Ureter (tissue), 1 donor: ENCODE measurements at places on chromosomes 6 and 20.
A peak's percentile ranks its signal among the peaks of the same experiment; 100 is the strongest.

DNA sequence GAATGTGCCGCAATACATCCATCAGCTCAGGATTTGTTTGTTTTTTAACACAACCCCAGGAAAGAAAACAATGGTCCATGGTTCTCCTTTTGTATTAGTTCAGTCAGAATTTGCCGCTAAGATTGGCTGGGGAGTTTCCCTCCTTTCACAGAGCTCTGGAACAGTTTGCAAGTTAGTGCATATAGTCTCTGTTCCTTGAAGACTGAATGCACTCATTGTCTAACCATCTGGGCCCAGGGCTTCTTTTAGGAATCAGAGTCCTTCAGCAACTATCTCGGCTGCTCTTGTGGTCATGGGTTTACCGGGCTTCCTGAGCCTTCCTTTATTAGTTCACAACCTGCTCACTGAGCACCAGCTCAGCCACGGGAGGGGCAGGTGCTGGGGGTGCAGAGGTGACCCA is 121.3 kb downstream of the SLC23A2 start:
- no peak for DNase-seq

DNA sequence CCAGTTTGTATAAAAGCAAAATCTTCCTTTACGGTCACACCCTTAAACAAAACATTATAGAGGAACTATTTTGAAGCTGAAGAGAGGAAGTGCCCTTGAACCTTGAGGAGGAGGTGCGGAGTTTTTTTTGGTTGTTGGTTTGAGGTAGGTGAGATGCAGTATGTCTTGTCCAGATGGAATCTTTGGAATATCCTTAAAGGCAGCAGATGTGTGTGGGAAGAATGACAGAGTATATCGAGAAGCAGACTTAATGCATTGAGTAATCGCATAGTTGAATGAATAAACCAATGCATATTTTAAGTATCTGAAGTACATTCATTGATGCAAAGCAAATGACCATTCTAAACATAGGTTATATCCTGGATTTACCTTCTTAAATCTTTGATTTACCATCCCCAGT is 49.9 kb downstream of the AIG1 start:
- DNase-seq, result no peak

- DNase-seq, result peak; percentile 26
These were observed 124.0 kb downstream of the TOX2 start for GRCh38 chr20:44038681-44039123.

DNA sequence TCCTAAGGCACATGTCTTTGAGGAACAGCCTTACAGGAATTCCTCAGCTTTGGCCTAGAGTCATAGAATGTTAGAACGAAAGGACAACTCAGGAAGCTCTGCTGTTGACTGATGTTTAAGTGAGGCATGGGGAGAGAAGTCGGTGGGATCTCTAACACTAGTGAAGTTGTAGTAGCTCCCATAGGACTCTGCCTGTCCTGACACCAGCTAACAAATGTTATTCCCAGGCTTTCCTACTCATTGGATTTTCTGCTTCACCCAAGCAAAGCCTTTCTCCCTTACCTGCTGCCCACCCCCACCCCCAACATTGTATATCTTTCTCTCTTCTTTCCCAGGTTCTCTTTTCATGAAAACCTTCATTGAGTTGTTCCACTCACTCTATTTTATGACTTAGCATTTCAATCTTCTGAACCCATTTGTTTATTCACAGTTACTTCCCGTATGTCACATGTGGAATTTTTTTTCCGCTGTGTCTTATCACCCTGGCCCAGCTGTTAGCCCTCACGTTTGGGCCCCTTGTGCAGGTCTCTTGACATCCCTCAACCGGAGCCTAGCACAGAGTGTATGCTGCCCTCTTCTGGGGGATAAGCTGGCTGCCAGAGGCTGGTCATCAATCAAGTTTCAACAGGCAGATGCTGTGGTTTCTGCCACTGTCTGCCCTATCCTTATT is 39.2 kb upstream of the RNF8 start:
- no peak for DNase-seq

GRCh38 chr6:16007146-16007545 is 121.7 kb upstream of the MYLIP start:
- no peak for DNase-seq

- DNase-seq, result no peak
These were observed 35.7 kb downstream of the MGME1 start for GRCh38 chr20:18004384-18005031.
